Stimulated activated CD8-positive, alpha-beta memory T cell treated with anti-CD3 and anti-CD28 coated beads, Interleukin-7, amount 100 ng/mL, for 1 hour (primary cell): ENCODE measurements at places on chromosomes 3 and 15.

GRCh38 chr3:180284331-180285110, 247.8 kb upstream of the PEX5L start:
- DNase-seq: no peak

- DNase-seq: no peak
These were observed 593.3 kb downstream of the UNC13C start for GRCh38 chr15:54571576-54571975.

DNA sequence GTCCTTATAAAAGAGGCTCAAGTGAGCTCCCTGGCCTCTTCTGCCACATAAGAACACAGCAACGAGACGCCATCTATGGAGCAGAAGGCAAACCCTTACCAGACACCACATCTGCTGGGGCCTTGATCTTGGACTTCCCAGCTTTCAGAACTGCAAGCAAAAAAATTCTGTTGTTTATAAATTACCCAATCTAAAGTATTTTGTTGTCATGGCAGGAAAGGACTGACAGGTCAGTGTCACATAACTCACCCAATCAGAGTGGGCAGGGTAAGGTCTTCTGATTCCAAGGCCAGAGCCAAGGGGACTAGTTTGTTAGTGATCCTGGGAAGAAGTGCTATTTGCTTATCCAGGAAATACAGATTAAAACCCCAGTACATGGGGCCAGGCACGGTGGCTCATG, 98.9 kb downstream of the HMG20A start:
- no peak for DNase-seq

- DNase-seq: no peak
These were observed 583.9 kb downstream of the NTRK3 start for GRCh38 chr15:87672309-87673288.

DNA sequence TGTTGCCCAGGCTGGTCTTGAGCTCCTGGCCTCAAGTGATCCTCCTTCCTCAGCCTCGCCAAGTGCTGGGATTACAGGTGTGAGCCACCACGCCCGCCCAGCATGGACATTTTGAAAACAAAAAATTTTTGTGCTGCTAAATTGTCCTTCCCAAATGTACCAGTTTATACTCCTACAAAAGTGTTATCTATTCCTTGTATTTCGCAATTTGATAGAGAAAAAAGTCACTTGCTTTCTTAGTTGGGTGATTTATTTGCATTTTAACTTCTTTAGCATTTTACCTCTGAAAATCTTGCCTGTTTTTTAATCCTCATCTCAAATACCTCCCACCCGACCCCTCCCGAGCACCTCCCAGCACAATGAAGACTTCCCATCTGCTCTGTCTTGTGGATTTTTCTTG, 46.8 kb downstream of the PDE8A start:
- DNase-seq: no peak

DNA sequence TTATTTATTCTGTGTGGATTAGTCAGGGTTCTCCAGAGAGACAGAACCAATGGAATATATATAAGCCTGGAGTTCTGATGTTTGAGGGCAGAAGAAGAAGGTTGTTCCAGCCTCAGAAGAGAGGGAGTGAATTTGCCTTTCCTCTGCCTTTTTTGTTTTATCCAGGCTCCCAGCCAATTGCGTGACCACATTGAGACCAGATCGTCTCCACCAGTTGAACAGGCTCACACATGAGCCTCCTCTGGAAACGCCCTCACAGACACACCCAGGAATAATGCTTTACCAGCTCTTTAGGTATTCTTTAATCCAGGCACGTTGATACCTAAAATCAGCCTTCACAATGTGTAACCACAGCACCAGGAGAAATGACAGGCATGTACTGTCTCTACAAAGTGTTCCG, 923.1 kb downstream of the TBL1XR1 start:
- DNase-seq: no peak

DNA sequence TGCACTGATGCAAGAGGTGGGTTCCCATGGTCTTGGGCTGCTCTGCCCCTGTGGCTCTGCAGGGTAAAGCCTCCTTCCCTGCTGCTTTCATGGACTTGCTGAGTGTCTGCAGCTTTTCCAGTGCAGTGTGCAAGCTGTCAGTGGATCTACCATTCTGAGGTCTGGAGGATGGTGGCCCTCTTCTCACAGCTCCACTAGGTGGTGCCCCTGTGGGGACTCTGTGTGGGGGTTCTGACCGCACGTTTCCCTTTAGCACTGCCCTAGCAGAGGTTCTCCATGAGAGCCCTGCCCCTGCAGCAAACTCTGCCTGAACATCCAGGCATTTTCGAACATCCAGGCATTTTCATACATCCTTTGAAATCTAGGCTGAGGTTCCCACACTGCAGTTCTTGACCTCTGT, 329.8 kb upstream of the NAALADL2 start:
- DNase-seq: no peak

DNA sequence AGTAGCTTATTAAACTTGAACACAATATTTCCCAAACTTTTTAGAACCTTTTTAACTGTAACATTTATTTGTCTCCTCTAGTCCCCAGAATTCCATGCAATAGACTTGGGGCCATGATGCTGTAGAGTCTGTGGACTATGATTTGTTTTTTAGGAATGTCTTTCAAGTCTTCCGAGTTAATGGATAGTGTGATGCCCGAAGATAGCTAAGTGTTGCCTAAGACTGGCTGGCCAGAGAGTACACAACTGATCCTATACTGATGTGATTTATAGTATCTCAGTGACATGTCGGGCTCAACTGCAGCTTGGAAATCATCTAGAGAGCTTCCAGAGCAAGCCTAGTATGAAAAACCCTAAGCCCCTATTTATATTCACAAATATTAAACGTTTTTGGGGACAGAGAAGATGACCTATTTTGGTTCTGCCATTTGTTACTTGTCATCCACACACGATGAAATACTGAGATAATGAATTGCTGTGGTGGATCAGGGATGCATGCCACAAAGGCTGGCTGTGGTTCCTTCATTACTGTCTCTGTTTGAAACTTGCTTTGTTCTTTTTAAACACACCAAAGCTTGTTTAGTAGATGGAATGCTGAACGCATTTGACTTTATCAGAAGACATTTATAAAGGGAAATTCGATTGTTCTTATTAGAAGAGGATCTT, 507.4 kb downstream of the TAFA4 start:
- DNase-seq: no peak

DNA sequence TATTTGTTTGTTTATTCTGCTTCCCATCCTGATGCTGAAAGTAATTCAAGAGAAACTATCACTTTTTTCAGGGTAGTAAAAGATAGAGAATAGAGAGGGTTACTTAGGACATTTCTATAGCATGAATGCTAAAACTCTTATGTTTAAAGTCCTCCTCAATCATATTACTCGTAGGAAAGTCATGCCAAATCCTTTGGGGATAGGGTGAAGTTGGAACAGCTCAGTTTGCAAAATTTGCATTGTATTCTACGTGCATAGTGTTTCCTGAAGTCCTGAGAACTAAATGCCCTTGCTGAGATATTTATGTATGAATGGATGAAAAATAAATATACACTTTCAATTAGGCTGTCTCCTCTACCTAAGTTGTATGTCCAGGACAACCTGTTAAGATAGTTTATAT, 14.6 kb downstream of the PLSCR5 start:
- DNase-seq: no peak

GRCh38 chr3:24500806-24501205, 6.2 kb upstream of the THRB start:
- no peak for DNase-seq

DNA sequence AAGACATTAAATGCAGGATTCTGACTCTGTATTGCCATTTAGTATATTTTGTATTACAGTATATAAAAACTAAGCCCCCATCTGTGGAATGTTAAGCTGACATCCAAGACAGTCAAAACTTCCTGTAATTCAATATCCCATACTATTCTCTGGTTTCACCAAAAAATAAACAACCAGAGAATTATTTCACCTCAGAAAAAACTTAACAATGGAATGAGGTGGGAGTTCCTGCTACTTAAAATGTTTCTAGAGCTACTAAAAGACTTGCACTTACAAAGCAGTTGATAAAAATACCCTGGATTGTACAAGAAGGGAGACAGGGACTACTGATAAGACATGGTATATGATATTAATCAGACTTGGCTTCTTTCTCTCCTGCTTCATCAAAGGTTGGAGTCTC, 8.3 kb downstream of the ARL13B start:
- no peak for DNase-seq

- DNase-seq: no peak
These were observed 8.1 kb downstream of the VGLL3 start for GRCh38 chr3:86982883-86983282.

GRCh38 chr3:30629746-30630145, 23.3 kb downstream of the TGFBR2 start:
- DNase-seq: no peak

DNA sequence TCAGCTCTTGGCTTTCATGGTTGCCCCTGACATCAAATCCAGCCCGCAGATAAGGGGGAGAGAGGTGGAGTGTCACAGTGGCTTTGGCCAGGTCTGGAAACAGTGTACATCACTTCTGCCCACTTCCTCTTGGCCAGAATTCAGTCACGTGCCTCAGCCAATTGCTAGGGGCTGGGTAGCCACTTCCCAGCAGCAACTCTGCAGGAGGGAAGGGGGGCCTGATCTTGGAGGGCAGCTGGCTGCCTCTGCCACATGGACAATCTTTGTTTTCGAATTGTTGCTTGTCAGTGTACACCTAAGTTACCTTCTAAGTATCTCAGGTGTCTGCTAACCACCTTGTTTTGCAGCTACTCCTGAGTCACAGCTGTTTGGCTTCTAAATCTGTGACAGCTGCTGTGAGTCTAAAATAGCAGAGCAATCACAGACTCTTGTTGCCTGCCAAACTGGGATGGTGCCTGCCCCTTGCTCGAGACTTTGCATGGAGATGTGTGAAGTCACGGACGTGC, 41.0 kb upstream of the LIMD1 start:
- no peak for DNase-seq

GRCh38 chr3:148229107-148229506, 468.6 kb upstream of the AGTR1 start:
- DNase-seq: no peak

GRCh38 chr3:112498914-112499711, at the start of gene BTLA:
Gene BTLA (minus strand): TSS chr3:112499472. CDS start chr3:112499358, 114 bp downstream.
- DNase-seq: no peak

- no peak for DNase-seq
These were observed 436.2 kb upstream of the SUCLG2 start for GRCh38 chr3:68090571-68090970.

DNA sequence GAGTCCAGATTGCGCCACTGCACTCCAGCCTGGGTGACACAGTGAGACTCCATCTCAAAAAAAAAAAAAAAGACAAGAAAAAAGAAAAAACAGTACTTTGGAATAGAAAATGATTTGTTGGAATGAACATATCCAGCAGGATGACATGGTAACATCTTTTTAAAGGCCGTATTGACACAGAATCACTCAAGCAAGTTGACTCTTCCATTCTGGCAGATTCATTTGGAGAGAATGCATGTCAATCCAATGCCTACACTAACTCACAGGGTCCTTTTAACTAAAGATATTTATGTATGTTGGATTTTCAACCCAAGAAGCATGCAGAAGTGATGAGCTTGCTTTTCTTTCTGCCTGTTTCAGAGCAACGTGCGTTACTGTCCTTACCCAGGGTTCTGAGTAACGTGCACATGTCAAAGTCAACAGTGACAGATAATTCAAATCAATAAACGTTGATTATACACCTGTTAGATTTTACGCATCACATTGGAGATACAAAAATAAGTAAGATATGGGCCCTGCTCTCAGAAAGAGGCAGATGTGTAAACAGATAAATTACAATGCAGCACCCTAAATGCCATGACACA, 77.1 kb upstream of the FNDC3B start:
- DNase-seq: no peak

DNA sequence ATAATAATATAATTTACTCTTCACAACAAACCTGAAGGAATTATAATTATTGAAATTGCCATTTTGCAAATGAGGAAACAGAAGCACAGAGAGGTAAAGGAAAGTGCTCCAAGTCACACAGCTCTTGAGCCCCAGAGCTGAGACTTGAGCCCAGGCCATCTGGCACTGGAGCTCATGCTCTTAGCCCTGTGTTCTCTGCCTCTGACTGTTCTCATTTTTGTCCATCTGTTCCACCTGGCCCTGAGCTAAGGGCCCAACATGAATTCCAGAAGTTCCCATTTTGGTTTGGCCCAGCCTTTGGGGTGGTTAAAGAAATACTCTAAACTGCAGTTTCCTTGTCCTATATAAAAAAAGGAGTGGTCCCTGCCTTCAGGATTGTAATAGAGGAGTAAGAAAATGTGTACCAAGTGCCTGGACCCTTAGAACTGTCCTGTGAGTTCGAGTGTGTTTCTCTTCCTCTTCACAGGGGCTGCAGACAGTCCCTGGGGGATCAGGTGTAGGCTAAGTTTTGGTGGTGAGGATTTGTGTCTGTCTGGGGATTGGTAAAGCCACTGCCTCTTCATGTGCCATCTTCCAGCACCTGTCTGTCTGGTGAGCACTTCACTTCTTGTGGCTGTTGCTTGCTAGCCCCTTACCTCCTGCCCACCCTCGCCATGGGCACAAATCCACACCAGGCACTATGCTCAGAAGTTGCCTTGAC, 91.8 kb downstream of the DNAJB8 start:
- DNase-seq: no peak

- no peak for DNase-seq
These were observed 126.7 kb downstream of the LPP start for GRCh38 chr3:188280627-188281026.

GRCh38 chr3:127535106-127535785, 55.3 kb downstream of the TPRA1 start:
- DNase-seq: no peak

DNA sequence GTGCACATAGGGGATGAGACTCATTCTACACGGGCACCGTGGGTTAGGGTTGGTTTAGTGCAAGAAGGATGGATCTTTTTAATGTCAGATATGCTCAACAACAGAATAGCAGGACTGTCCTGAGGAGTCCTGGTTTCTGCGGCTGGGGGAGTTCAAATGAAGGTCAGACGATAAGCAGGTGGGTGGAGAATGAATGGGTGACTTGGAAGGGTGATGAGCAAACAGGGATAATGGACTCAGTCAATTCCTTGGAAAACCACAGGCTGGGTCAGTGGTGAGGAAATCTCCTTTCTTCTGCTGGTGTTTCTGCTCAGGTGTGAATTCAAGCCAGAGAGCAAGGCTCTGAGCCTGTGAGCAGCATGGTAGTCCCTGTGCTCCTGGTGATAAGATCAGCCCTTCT, 59.9 kb downstream of the MESD start:
- DNase-seq: no peak

DNA sequence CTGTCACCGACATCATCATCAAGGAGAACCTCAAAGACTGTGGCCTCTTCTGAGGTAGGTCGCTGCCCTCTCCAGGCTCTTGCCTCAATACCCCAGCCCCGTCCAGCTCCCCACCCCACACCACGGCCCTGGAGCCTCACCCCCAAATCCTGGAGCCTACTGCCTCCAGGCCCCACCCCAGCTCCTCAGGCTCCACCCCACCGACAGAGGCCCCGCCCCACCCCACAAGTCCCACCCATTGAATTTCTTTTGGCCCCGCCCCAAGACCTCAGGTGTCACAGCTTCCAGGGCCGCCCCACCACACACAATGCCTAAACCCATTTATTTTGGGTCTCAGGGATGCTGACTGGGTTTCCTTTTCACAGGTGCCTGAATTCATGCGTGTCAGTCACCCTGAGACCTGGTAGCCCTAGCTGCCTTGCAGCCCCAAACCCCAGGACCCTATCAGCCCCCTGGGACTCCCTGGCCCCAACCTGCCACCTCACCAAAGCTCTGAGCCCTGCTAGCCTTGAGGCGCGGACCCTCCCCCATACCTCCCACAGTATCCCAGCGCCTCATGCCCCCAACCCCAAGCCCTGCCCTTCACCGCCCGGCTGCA, 3.6 kb downstream of the GNAT1 start:
- DNase-seq: no peak
